ENCODE measurements at places on chromosomes 5 and 9. TPM values are rescaled to one million over a fixed set of nuclear protein-coding genes. Genes with fewer than 3 reads are reported as not detected.

DNA sequence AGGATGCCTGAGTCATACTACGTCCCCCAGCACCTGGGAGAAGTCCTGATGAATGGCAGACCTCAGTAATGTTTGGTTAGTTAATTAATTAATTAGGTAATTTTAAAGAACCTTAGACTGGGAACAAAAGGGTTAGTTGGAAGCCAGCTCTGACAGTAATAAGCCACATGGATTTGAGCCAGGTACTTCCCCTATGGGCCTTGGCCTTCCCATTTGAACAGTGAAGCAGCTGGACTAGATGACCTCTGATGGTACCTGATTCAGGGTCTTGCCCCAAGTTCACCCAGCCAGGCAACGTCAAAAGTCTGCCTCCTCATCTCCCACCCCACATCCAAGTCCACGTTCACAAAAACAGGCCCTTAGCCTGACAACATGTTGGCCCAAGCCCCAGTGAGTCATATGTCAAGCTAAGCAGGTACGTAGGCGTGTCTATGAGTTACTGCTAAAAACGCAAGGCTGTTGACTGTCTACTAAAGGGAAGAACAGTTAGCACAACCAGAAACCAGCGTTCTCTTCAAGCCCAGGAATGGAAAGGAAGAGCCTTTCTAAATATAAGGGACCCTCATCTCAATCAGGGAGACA is 303.2 kb downstream of the ACTL7B start:
- DNase-seq = no peak

- no peak for DNase-seq
Observed at GRCh38 chr5:1470762-1471211, 25.5 kb upstream of the SLC6A3 start.

GRCh38 chr5:92777421-92777820 is 803.6 kb downstream of the NR2F1-AS1 start:
- DNase-seq = no peak

GRCh38 chr5:139749242-139749641 is 46.4 kb upstream of the PSD2 start:
- no peak for DNase-seq

MED10 gene
- 15.1 TPM for total RNA-seq

SMIM33 gene
- not detected for total RNA-seq

DNA sequence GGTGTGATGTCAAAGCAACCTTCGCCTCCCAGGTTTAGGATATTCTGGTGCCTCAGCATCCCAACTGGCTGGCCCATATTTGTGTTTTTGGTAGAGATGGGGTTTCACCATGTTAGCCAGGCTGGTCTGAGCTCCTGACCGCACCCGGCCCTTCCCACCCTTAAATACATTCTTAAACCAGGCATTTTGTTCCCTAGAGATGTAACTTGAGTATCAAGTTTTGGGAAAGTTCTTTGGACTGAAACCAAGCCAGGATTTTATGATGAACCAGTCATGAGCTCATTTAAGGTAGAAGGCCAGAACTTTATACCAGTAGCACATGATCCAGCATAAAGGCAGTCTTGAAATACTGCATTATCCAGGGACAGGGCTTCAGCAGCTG is 3.5 kb downstream of the RPL7A start:
- no peak for DNase-seq

DNA sequence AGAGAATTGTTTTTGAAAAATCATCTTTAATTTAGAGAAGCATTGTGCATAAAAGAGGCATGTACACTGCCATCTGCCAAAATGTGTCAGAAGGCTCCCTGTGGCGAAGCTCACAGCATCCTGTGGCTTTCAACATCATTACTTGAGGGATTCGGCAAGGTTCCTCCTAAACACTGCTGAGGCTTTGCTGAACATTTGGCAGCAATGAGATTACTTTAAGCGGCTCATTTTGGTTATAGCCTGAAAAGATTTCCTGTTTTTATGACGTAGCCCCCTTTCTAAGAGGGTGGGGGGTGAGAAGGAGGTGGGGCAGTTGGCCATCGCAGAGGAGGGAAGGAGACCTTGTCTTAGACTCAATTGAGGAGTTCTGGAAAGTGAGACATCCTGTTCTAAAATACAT is 469.4 kb downstream of the RASEF start:
- DNase-seq = no peak

DNA sequence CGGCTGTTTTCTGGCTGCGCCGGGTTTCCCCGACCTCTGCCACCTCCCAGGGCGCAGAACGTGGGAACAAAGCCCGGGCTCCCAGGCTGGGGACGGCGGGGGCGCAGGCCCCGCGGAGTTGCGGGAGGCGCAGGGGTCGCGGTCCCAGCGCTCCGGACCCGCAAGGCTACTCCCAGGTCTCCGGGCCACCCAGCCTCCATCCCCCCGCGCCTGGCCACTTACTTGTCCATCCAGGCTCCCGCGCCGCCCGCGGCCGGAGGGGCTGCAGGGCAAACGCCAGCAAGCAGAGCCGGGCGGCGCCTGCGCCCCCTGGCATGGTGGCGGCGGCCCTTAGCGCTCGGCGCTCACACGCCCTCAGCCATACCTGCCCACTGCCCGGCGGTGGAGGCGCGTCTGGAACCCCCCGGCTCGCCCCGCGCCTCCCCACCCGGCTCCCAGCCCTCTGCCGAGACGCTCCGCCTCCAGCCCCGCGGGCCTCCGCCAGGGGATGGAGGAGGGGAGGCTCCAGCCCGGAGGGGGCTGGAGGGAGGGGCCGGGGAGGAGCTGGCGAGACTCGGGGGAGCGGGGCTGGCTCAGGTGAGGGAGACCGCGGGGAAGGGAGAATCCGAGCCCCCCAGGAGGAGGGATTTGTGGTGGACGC is at the start of gene ADAM19:
Gene ADAM19 (minus strand): TSS at position 395 of the 640 bp plus-strand sequence. CDS start 79 bp downstream, at position 316.
- no peak for DNase-seq

BARX1 gene
- not detected for total RNA-seq

DNA sequence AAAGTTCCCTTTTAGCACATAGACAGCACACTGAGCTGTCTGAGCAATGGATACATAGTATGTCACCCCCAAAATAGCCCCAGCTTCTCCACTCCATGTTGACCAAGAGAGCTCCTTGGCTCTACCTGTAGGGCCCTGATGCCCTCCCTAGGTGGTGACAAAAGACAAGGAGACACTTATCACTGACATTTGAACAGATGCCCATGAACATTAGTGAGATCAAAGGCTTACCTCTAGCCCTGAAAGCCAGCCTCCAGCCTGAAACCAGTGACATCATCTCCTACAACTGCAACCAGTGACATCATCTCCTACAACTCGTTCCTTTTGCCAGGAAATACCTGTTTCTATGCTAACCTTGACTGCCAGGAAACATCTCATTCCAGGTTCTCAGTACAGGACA is 122.7 kb downstream of the FSTL4 start:
- DNase-seq = no peak

All from urinary bladder (tissue), 4 donors.